Endodermal cell (in vitro differentiated cells): ENCODE measurements at places on chromosomes 4 and X.

GRCh38 chr4:139523076-139523475 lies 32.9 kb downstream of the SETD7 start:
- no peak for DNase-seq

GRCh38 chr4:140000232-140000631 lies 153.8 kb downstream of the MAML3 start:
- no peak for DNase-seq

DNA sequence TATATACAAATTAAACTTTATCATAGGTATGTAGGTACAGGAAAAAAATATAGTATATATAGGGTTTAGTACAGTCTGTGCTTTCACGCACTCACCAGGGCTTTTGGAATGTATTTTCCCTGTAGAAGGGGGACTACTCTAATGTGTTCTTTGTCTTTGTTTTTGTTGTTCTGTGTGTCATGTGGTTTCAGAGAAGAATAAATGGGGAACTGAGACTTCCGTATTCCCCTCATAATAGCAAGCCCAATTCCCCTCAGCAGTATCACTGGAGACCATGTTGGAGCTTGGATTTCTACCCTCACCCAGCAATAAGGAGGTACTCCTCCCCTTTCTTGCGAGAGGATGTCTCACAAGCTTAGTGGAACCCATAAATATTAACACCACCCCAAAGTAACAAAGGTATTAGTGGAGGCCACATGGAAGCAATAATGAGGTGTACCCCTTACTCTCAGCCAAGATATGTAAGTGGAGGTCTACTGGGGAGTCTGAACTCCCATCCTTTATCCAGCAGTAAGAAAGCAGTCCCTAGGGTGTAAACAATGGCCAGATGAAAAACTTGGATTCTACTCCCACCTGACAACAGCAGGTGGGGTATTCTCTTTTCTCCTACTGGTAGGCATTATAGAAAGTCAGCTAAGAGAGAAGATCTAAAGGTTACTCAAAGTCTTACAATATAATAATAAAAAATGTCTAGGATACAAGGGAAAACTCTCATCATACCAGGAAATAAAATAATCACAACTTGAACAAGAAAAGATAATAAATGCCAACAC lies 805.4 kb upstream of the GALNTL6 start:
- DNase-seq = no peak

DNA sequence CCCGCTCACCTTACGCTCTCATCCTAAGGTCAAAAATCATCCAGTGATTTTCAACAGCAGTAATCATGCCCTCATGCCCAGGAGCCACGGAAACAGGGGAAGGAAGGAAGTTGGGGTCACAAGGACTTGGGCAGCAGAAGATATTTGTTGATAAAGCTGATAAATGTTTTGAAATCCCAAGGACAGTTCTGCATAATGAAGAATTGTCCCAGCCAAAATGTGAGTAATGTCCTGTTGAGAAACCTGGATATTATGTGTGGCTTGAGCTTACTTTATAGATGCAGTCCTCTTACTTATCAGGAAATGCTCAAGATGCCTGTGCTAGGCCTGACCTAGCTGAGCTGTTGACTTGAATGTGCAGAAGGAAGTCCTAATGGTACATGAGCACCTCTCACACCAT lies 263.0 kb upstream of the ZFP42 start:
- no peak for DNase-seq

GRCh38 chr4:102826105-102826889 lies 1.1 kb downstream of the UBE2D3 start:
- no peak for DNase-seq

- DNase-seq = no peak
Measured at GRCh38 chr4:51851937-51852290, 9.0 kb downstream of the DCUN1D4 start.

- no peak for DNase-seq
Measured at GRCh38 chr4:154961263-154961662, 180.2 kb downstream of the RBM46 start.

DNA sequence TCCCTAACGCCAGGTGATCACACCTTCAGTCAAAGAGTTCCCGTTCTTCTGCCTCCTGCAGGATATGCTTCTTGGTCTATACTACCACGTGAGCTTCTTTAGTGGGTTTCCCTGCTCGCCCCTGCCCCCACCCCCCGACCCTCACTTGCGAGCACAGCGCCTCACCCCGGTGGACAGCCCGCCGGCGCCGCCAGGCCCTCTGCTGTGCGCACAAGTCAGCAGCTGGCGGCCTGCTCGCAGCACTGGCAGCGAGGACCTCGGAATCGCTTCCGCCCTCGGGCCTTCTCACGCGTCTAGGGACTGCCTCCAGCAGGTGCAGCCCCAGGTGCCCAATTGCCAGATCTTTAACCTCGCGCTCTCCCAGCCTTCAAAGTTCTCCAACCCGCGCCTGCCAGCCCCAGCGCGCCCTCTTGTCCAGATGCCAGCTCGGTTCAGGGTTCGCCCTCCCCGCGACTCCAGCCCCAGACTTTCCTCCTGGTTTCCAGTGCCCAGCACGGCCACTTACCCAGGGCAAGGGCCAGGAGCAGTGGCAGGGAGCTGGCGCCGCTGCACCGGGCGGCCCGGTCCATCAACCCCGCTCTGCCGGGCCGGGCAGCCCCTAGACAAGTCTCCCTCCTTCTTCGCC lies 454 bp downstream of the BTC start:
- DNase-seq = peak; percentile 93

- DNase-seq = peak; percentile 89
Measured at GRCh38 chr4:33060674-33061542, 2340.7 kb downstream of the PCDH7 start.

- no peak for DNase-seq
Measured at GRCh38 chr4:184951668-184952160, 66.6 kb upstream of the HELT start.

GRCh38 chr4:149248191-149248764 lies 567.4 kb downstream of the IQCM start:
- no peak for DNase-seq

- peak; percentile 51 for DNase-seq
Measured at GRCh38 chr4:139460565-139460964, 6.6 kb downstream of the RAB33B start.

DNA sequence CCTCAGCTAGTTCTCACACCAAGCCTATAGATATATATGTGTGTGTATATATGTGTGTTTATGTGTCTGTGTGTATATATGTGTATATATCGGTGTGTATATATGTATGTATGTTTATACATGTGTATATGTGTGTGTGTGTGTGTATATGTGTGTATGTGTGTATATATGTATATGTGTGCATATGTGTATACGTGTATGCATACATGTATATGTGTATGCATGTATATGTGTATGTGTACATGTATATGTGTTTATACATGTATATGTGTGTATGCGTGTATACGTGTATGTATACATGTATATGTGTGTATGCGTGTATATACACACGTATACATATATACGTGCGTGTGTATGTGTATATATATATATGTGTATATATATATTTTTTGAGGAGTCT lies 18.3 kb downstream of the GTPBP6 start:
- no peak for DNase-seq

DNA sequence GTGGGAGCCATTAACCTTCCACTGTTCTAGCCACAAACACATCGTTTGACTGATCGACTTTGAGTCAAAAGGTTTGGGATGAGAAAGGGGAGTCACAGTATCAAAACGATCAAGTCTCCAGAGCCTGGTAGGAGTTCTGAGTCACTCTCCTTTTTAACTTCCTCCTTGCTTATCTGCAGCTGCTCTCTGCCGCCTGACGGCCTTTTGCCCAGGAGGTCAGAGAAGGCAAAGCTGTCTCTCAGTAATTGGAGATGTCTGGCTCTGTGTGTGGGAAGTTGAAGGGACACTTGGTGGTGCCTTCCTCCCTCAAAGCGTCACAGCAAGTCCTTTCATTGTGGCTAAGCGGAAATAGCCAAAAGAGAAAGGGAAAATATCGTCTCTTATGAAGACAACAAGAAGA lies 63.1 kb downstream of the ANOS1 start:
- peak; percentile 57 for DNase-seq

DNA sequence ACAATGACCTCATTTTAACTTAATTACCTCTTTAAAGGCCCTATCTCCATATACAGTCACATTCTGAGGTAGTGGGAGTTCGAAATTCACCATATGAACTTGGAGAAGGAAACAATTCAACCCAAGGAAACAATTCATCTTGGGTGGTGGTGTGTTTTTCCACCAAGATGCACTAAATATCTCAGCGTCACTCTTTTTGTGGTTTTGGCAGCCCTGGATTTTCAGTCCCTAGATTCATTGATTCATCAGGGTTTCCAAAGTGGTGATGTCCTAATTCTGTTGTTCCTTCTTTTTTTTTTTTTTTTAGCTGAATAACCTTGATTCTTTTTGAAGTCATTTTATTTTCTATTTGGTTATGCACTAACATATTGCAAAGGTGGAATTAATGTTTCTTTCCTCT lies 162.6 kb upstream of the RAPGEF2 start:
- no peak for DNase-seq

GRCh38 chrX:49892542-49892941 lies 13.3 kb downstream of the USP27X start:
- no peak for DNase-seq

- DNase-seq = no peak
Measured at GRCh38 chr4:150999086-150999485, 16.0 kb downstream of the LRBA start.

- DNase-seq = no peak
Measured at GRCh38 chr4:138405934-138406567, 163.9 kb upstream of the SLC7A11 start.

- DNase-seq = no peak
Measured at GRCh38 chrX:84415140-84415539, 87.1 kb downstream of the HDX start.

DNA sequence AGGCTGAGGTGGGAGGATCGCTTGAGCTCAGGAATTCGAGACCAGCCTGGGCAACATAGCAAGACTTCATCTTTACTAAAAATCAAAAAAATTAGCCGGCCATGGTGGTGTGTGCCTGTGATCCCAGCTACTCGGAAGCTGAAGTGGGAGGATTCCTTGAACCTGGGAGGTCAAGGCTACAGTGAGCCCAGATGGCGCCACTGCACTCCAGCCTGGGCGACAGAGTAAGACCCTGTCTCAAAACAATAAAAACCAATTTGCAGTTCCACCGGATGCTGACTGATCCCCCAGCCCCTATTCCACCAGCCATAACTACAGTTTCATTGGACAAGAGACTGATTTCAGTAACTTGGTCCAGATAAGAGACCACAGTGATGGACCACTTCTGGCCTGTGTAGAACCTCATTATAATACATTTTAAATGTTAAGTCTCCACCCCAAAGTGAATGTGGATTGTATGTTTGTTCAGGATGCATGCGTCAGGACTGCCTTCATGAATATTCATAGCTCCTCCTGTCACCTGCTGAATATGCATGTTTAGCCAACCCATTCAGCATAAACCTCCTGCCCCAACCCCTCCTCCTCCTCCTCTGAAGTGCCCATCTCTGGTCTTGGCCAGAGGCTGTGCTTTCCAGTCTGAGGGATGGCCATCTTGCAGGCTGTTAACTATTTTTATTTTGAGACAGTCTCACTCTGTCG lies 2.3 kb upstream of the SLBP start:
- DNase-seq = peak; percentile 76

- DNase-seq = no peak
Measured at GRCh38 chr4:101039367-101039766, 308.0 kb downstream of the PPP3CA start.

DNA sequence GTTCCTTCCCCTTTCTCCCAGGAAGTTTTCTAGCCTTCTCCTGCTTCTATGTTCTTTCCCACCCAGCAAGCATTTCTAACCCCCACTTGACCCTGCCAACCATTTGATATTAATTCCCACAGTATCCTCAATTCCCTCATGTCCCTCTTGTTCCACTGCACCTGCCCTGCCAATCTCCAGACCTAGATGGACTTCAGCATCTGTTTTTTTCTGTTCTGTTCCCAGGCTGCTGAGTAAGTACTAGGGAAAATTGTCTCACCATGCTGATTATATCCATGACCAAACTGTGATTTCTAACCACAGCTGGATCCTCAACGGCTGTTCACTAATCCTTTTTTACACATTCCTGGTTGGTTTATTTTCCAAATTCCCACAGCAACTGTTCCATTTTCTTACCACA lies 37.7 kb downstream of the CLCN5 start:
- no peak for DNase-seq

DNA sequence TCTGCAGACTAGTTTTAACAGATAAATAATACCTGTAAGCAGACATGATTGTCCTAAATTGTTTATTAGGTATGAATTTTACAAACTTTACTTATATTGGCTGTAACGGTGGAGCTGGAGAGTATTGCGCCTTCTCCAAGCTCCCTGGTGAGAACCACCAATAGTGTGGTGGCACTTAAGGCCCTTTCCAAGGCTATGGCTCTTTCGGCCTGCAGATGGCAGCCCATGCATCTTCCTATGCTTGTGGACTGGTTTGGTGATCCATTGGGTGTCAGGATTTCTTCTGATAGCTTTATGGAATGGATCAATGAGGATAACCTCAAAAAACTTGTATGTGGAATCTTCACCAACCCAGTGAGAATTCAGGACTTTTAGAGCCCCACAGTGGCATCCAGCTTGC lies 7.8 kb downstream of the LARP1B start:
- DNase-seq = peak; percentile 82

DNA sequence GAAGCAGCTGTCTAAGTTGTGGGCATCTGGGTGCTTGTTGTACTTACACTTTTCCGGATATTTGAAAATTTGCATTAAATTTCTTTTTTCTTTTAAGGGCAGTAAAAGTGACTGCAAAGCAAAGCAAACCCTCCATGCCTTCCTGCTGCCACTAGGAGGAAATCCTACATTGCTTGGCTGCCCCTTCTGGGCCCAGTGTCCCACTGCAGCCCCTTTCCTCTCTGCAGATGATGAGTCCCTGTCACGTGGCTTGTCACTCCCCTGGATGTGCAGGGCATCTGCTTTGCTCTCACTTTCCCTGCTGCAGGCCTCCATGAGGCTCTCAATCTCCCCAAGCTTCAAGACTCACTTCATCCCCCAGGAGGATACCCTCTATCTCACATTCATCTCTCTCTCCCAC lies 12.7 kb downstream of the TSR2 start:
- peak; percentile 81 for DNase-seq
